Activated naive CD8-positive, alpha-beta T cell treated with anti-CD3 and anti-CD28 coated beads, Interleukin-2, amount 50 U/mL, for 24 hours (primary cell): ENCODE measurements at places on chromosomes 3 and 15.

- H3K4me3 ChIP-seq, result no peak overlapping the region
- no peaks in the 10 kb centered on the region for H3K27me3 ChIP-seq
- H3K36me3 ChIP-seq, result no peaks in the 10 kb centered on the region
- no peak for DNase-seq
- no peak overlapping the region for H3K27ac ChIP-seq
Observed at GRCh38 chr3:181554233-181554765, 157.4 kb upstream of the SOX2 start.

DNA sequence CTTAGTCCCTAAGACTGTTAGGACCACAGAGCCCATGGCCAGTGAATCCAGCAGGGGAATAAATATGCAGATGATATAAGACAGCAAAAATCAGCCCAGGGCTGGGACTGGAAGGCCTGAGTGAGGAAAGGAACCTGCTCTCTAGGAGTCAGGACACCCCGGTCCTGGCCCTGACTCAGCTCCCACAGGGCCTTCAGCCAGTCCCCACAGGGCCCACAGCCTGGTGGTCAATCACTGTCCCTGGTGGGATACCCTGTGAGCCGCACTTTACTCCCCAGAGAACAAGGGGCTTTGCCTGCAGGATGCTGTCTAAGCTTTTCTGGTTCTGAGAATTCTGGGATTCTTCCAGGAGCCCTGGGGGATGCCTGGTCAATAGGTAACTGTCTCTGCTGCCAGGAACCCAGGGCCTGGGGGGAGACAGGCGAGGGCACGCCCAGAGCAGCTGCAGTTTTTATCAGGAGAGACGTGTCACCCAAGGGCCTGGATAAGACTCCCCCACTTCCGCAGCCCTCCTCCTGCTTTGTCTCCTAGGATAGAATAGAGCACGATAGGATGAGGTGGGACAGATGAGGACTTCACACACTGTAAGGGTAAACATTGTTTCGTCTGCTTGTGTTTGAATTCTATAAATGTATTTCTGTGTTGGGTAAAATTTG lies 49.5 kb upstream of the MCF2L2 start:
- H3K27ac ChIP-seq, result no peak overlapping the region
- H3K4me1 ChIP-seq, result no peaks in the 10 kb centered on the region
- no peaks in the 10 kb centered on the region for H3K36me3 ChIP-seq
- H3K27me3 ChIP-seq, result no peaks in the 10 kb centered on the region

DNA sequence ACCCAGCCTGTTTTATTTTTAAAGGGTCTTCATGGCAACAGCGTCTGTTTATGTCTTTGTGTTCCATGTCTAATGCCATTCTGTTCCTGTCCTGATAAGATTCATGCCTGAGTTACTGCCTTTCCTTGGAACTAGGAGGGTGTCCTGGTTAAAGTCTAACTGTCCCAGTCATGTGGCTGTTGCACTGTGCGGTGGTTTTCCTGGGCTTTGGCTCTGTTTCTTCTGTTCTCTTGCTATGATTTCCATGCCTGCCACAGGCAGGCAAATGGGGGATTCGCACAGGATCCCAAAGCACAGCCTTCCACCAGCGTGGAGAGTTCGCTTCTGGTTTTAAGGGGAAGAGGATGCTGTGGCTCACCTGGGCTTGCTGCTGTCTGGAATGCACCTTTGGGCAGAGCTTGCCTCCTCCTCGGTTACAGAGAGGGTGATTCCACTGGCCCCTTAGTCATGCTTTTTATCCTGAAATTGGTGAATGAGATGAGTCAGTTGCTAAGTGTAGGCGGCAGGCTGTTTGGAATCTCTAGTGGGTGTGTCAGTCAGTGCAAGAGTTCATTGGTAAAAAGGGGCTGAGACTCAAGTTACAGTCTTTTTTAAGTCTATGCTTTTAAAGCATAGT lies 86.8 kb downstream of the CCK start:
- H3K36me3 ChIP-seq, result peaks cover 14% of the 10 kb centered on the region
- H3K4me1 ChIP-seq, result peaks cover 13% of the 10 kb centered on the region
- H3K27me3 ChIP-seq, result no peaks in the 10 kb centered on the region
- H3K27ac ChIP-seq, result peak overlapping the region; percentile 12
- no peak for DNase-seq

DNA sequence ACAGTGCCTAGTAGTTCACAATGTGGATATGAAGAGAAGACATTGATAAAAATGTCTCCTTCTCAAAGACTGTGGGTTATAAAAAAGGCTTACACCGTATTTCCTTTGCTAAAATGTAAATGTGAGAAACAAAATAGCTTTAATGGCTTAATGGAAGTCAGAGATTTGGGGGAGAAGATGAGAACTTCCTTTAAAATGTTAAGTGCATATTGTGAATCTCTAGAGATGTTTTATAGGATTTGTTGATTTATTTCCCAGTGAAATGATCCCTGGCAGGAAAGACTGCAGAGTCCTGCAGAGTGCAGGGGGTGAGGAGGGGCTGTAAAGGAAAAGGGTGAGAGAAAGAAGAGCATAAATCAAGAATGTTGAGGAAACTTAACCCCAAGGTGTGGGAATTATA lies 305.1 kb downstream of the GAP43 start:
- no peaks in the 10 kb centered on the region for H3K4me1 ChIP-seq
- H3K27ac ChIP-seq, result no peak overlapping the region
- no peak for DNase-seq
- H3K4me3 ChIP-seq, result no peak overlapping the region
- H3K36me3 ChIP-seq, result no peaks in the 10 kb centered on the region

DNA sequence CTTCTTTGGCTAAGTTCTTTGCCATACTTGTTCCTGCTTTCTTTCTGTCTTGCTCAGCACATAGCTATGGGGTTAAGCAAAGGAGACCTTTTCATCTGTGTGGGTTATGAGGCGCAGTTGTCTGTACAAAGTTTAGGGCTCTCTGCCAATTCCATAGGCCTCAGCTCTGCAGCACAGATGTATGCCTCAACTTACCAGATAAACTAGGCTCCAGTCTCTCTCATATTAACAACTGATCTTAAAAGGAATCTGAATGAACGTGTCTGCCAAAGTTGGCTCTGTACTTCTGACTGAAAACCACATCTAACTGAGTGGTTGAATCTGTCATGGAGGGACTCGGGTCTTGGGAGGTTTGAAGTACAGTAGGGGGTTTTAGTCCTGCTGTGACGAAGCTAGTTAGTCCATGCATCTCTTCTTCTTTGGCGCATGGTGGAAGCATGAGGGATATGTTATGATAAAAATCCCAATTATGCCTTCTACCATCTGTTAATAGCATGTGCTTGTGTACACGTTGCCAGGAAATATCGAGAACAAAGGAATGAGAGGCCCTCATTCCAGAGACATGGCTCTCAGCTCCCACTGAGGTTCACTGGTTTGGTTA lies 114.6 kb upstream of the TSC22D2 start:
- H3K27me3 ChIP-seq, result peaks cover 23% of the 10 kb centered on the region
- no peak overlapping the region for H3K27ac ChIP-seq
- H3K36me3 ChIP-seq, result no peaks in the 10 kb centered on the region
- H3K4me1 ChIP-seq, result no peaks in the 10 kb centered on the region

GRCh38 chr3:81838457-81838856 lies 77.0 kb upstream of the GBE1 start:
- H3K4me1 ChIP-seq, result peaks cover 5% of the 10 kb centered on the region
- H3K27me3 ChIP-seq, result peaks cover 6% of the 10 kb centered on the region
- no peak overlapping the region for H3K4me3 ChIP-seq
- H3K27ac ChIP-seq, result no peak overlapping the region
- H3K36me3 ChIP-seq, result no peaks in the 10 kb centered on the region

DNA sequence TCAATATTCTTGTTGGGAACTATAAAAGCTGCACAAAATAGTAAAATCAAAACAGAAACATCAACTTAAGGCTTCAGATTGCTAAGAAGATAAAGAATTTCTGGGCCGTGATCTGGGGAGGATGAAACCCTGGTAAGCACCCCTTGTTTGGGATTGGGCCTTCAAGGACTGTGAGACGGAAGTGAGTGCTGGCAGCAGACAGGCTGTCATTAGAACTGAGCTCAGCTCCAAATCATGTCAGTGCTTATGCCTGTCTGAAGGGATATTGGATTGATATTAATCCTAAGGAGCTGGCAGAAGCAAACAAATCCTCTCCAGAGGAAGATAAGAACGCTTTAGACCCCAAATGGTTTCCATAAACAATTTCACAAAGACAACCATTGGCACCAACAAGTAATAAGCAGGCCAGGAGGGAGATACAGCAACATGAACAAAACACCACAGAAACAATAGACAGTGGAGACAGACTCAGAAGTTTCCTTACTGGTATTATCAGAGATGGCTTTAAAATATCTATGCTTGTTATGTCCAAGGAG lies 72.6 kb upstream of the CTXND1 start:
- H3K4me3 ChIP-seq, result no peak overlapping the region
- H3K4me1 ChIP-seq, result no peaks in the 10 kb centered on the region
- no peak for DNase-seq
- H3K36me3 ChIP-seq, result no peaks in the 10 kb centered on the region
- H3K27me3 ChIP-seq, result peaks cover 6% of the 10 kb centered on the region

DNA sequence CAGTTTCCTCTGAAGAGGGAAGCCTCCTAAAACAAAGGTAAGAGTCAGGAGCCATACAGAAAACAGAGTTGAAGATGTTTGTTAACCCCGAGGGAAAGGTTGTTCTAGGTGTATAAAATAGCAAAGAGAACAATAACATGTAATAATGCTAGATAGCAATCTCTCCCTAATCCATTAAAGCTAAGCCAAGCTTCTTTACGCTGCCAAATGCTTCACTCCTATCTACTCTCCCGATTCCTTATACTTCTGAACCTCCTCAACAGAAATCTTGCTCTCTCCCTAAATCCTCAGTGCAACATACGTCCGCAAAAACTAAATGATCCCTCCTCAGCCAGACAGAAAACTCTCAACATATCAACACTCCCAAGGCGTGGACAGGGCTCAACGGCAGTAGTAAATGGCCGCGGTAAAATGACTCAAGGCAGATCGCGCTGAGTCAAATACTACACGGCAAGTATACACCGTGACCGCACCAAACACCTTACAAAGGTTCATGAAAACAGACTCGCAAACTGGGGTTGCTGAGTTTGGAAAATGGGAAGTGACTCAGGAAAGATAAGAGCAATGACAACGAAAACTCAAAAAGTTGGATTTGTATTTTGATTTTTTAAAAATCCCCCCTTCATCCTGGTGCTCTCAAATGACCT lies 682 bp downstream of the CLDND1 start:
- H3K4me1 ChIP-seq, result peaks cover 67% of the 10 kb centered on the region
- peak; percentile 52 for DNase-seq
- H3K36me3 ChIP-seq, result peaks cover 45% of the 10 kb centered on the region
- no peaks in the 10 kb centered on the region for H3K27me3 ChIP-seq
- peak overlapping the region; percentile 93 for H3K27ac ChIP-seq

DNA sequence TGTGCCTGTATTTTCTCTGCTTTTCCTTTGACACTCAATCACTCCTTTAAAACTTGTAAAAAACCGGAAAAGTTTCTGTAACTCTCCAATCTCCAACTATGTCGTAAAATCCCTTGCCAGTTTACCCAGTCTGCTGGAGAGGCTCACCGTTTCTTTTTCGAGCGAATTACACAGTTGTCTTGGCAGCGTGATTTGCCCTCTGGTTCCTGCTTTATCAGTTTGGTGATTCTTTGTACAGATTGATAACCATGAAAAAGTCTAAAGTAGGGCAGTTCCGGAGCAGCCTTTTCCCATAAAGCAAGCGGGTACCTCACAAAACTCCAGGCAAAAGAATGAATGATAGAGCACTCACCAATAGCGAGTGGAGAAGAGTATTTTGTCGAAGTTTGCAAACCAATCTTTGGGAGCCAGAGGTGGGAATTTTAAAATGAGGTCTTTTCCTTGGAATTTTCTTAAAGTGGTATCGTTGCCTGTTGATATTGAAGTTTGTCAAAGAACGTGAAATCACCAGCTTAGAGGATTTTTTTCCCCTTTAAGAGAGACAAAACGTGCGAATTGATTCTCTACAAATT lies at the start of gene TTC23:
Gene TTC23 (minus strand): TSS at position 312 of the 572 bp plus-strand sequence. CDS start 20,869 bp downstream, outside the sequence.
- H3K36me3 ChIP-seq, result peaks cover 5% of the 10 kb centered on the region
- H3K4me1 ChIP-seq, result peaks cover 30% of the 10 kb centered on the region
- H3K4me3 ChIP-seq, result peak within 1 kb of the TSS; percentile 91
- no peak for DNase-seq
- H3K27me3 ChIP-seq, result no peaks in the 10 kb centered on the region
- peak within 1 kb of the TSS; percentile 87 for H3K27ac ChIP-seq

GRCh38 chr3:157912514-157913451 lies 193.4 kb downstream of the SHOX2 start:
- no peak overlapping the region for H3K27ac ChIP-seq
- no peak overlapping the region for H3K4me3 ChIP-seq
- peaks cover 2% of the 10 kb centered on the region for H3K27me3 ChIP-seq
- H3K36me3 ChIP-seq, result no peaks in the 10 kb centered on the region
- no peak for DNase-seq

DNA sequence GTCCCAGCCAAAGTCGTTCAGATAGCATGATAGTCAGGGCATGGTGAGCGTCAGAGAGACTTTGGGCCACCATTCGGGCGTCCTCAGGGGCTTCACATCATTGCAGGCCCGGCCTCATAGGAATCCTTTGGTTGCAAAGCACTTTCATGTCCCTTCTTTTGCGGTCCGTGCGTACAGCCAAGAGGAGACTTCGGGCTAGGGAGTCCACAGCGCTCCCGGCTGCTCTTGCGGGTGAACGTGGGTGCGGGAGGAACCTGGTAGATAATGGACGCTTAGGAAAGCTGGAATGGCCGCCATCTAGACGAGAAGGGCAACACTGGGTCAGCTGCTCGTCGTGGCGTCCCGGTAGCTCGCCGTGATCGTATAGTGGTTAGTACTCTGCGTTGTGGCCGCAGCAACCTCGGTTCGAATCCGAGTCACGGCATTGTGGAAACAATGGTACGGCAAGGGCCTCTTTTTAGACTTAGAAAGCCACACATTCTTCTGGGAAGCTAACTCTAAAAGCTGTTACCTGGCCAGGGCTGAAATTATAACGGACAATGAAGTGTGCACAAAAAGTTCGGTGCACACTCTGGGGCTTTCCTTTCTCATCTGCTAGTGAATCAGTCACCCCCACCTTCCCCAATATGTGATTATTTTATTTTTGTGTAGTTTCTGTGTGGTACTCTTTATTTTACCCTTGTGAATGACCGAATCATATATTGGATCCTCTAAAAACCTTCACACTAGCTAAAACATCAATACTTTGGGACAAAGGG lies 13.2 kb upstream of the SHF start:
- peak; percentile 87 for DNase-seq
- no peak overlapping the region for H3K4me3 ChIP-seq
- peaks cover 22% of the 10 kb centered on the region for H3K4me1 ChIP-seq
- H3K27me3 ChIP-seq, result no peaks in the 10 kb centered on the region
- peaks cover 3% of the 10 kb centered on the region for H3K36me3 ChIP-seq

- no peaks in the 10 kb centered on the region for H3K36me3 ChIP-seq
- peaks cover 54% of the 10 kb centered on the region for H3K4me1 ChIP-seq
- H3K27me3 ChIP-seq, result no peaks in the 10 kb centered on the region
- peak overlapping the region; percentile 10 for H3K4me3 ChIP-seq
- peak overlapping the region; percentile 77 for H3K27ac ChIP-seq
Observed at GRCh38 chr15:52005748-52006701, 13.0 kb upstream of the MAPK6 start.

- no peaks in the 10 kb centered on the region for H3K27me3 ChIP-seq
- peak; percentile 55 for DNase-seq
- H3K36me3 ChIP-seq, result no peaks in the 10 kb centered on the region
- peaks cover 58% of the 10 kb centered on the region for H3K4me1 ChIP-seq
- H3K4me3 ChIP-seq, result peak overlapping the region; percentile 87
- peak overlapping the region; percentile 97 for H3K27ac ChIP-seq
Observed at GRCh38 chr15:64892847-64893403, 18.8 kb upstream of the ANKDD1A start.
